ENCODE measurements at places on chromosomes 5 and 9.

DNA sequence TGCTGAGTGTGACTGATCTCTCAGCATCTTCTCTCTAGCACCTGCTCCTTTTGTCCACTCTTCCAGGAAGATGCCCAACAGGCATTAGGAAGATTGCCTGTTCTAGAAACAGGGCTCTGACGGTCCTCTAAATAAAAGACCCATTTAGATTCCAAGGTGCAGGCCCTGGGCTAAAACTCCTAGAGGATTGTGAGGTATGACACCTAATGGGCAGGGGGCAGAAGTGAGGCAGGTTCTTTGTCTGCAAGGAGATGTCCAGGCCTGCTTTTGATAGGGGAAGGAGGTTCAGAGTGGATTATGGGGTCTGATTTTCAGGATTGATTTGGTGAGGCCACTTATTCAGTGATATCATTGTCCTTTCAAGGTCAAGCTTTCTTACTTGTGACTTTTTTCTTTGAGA is 140.8 kb upstream of the TRPC7 start:
- DNase-seq, result no peak

- no peak for DNase-seq
Observed at GRCh38 chr5:159415301-159415937, 85.1 kb upstream of the IL12B start.

DNA sequence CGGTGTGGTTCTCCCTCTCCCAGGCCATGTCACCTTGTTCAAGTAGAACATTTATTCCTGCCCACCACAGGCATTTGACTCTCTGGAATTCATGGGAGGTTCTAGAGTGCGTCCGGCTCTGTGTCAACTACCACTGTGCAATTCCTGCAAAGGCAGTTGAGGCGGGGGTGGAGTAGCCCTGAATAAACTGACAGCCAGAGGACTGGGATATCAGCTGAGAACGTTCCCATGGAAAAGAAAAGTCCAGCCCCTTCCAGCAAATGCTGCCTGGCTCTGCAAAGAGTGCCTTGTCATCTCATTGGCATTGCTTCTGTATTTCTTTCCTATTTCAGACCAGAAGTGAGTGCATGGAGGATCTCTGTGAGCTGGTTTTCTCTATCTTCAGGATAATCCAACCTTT is 18.9 kb upstream of the MEGF9 start:
- no peak for DNase-seq

DNA sequence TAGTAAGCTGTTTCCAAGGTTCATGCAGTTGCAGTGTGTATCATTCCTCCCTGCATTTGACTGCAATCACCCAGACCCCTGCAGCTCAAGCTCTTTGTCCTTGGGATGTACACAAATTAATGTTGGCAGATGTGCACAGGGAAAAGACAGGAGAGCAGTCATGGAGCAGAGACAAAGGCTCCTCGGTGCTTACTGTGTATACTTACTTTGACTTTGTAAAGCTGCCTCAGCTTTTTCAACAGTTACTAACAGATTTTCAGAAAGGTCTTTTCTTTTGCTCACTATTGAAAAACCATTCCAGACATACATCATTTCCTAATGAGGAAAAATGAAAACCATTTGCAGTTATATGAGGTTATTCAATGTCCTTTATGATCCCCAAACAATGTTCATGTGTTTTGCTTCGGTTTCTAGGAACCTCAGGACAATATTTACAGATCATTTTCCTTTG is 124.9 kb downstream of the TTC39B start:
- no peak for DNase-seq

DNA sequence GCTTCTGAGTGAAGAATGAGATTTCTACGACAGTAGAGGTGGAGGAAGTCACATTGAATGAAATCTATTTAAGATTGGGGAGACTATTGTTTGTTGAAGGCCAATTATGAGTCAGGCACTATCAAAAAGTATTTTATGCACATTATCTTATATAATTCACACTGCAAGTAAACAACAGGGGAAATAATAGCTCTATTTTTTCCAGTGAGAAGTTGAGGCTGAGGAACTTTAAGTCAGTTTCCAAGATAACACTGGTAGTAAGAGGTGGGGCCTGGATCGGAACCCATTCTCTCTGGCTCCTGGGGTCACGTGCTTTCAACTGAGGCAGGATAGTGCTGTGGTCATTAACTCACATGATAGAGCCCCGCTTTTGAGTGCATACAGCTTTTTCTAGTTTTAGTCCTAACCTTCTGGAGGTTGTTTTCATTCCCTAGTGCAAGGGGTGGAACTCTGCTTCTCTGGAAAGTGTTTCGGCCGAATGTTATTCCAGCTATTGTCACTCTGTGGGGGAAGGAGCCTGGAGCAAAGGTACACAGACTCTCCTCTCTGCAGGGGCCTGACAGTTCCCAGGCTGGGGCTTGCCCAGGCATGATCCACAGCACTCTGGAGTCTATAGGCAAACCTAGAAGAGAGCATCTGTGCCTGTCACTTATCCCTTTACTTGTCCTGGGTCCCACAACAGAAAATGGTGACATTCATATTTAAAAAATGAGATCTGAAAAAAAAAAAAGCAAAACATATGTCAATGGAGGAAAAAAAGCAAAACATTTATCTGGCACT is 352.4 kb upstream of the ACTBL2 start:
- no peak for DNase-seq

Measured in left renal pelvis (tissue), 4 donors.